ENCODE measurements at places on chromosomes 13 and 19.

DNA sequence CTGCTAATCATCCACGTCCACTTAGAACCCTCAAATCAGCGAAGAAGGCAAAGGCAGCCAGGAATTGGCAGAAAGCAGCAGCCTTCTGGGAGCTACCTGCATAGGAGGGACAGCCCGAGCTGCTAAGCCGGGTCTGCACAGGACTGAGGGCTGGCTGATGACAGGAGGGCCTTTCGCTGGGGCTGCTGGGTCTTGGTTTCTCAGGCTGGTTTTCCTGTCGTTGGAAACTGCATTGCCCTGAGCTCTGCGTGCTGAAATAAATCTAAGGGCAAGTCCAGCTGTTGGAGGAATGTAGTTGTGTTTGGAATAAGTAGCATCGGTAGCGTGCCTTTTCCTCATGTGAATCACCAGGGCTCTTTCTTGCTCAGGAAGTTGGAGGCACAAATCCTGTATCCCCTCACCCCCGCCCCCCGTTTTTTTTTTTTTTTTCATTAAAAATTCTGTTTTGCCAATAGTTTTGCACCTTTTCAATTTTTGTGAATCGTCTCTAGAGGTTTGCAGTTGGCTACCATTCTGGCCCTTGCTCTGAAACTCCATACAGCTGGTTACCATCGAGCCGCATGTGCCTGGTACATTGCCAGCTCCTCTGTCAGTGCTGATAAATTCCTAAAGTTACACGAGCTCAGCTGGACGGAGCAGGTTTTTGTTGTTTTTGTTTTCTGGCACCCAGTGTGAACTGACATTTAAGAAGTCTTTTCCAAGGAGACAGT, 193.9 kb upstream of the RNF113B start:
- DNase-seq = no peak

- peak; percentile 85 for DNase-seq
These were observed 55.1 kb downstream of the GPR180 start for GRCh38 chr13:94656766-94657165.

DNA sequence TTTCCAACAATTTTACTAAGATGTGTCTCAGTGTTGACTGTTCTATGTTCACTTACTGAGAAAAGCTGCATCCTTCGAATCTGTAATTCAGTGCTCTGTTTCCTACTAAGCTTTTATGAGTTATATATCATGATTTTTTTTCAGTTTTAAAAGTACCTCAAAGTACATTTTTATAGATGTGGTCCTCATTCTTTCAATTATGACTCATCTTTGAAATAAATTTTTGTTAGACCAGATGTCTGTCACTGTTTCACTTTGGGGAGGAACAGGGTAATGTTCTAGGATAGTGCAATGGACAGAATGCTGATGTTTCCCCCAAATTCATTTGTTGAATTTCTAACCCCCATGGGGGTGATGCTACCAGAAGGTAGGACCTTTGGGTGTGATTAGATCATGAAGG, 74.8 kb downstream of the NALCN start:
- DNase-seq = no peak

GRCh38 chr19:19500975-19501644, 14.2 kb downstream of the TSSK6 start:
- DNase-seq = no peak

DNA sequence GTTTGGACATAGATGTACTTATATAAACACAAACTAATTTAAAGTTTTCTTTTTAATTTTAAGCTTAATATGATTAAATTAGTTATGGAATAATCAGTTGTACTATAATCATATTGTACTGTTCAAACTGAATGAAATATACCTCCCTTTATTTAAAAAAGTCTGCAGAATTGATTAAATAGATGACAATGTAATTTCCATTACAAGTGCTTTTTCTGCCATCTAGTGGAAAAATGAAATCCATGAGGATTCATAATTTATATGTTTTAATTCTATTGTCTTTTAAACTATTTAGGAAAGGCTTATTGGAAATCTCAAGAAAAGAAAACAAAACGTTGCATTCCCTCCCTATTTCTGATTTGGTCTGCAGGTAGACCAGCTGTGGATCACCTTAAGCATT, 30.9 kb downstream of the MZT1 start:
- DNase-seq = no peak

- no peak for DNase-seq
These were observed 192.6 kb downstream of the COL4A1 start for GRCh38 chr13:110114316-110114715.

- DNase-seq = no peak
These were observed 34.2 kb downstream of the RUBCNL start for GRCh38 chr13:46352805-46353204.

Measured in NCI-H226 (cell line).